ENCODE measurements at places on chromosomes 5 and 9.

DNA sequence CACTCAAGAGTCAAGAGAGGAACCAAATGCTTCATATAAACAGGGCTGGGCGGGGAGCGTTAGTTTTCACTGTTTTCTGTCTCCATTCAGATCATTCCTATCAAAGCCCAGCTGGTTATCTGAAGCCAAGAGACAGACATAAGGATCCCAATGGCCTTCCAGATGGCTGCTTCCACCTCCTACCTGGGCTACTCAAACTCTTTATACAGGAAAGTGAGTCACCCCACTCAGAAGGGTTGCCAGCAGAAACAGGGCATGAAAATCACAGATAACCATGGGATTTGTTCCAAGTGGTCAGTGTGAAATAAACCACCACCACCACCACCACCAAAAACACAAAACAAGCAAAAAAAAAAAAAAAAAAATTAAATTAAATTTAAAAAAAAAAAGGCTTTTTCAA lies 5.5 kb downstream of the PRSS3 start:
- no peak for DNase-seq

GRCh38 chr9:134314950-134315715 lies 11.1 kb upstream of the RXRA start:
- no peak for DNase-seq

DNA sequence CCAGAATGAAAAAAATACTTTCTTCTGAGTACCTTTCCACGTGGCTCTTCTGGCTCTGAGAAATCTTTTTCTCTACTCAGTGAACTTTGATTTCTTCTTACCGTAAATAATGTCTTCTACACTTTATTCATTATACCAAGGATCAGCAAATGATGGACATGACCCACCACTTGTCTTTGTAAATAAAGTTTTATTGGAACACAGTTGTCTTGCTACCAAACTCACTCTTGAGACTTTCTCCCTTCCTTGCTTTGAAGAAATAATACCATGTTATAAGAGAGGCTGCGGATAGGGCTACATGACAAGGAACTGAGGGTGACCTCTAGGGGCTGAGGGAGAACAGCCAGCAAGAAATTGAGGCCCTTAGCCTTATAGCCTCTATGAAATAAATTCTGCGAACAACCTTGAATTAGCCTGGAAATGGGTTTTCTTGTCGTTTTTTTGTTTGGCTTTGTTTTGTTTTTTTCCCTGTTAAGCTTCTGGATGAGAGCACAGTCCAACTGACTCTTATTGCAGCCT lies 212.5 kb downstream of the COMMD10 start:
- DNase-seq = no peak

DNA sequence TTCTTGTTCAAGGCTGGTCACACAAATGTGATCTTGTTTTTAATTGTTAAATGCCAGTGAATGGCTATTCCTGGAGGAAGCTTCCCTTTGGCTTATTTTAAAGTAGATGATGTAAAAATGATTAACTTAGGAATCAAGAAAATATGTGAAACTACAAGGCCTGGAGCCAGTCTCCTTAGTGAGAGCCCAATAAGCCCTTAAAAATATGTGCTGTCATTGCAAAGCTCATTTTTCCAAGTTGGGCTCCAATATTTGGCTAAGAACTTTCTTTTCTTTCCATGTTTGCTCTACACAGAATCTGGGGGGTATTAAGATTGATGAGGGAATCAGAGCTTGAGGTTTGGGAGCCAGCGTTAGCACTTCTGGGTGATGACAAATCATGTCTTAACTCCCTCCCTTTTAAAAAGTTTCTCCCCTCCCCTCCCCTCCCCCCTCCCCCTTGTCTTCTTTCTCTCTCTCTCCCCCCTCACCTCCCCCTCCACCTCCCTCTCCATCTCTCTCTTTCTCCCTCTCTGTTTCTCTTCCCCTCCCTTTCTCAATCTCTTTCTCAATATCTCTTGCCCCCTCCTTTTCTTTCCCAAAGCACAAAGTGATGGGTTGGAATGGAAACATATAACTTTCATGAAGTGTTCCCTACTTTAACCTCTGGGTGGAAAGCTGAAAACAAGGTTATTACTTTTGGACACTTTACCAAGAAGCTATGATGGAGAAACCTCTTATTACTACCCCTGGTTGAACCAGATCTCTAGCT lies 86.0 kb downstream of the FBXL7 start:
- DNase-seq = no peak

Measured in progenitor cell of endocrine pancreas (in vitro differentiated cells).